IPS DF 6.9 (cell line): ENCODE measurements at places on chromosomes 2 and 18.

DNA sequence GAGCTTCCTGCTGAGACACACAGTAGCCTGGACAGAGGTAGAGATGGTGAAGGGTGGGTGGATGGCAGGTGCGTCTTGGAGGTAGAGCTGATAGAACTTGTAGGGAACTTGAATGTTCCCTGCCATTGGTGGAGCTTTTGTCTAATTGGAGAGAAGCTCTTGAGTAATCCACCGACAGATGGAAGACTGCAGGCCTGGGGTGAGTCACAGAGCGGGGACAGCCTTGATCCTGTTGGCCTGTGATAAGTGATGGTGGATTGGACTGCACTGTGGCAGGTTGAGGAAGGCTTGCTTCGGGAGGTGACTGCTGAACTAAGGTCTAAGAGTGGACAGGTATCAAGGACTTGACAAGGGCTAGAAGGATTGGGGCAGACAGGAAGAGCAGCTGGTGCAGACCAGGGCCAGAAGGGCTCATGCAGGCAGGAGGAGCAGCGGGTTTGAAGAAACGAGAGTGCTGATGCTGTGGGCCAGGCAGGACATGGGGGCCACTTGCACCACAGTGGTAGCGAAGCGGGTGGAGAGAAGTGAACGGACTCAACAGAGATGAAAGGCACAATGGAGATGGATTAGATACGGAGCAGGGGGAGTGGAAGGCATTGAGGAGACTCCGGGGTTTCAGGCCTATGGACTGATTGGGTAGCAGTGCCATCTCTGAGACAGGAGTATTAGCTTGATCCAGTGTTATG, 16.3 kb downstream of the CABLES1 start:
- no peak for DNase-seq

GRCh38 chr2:76050196-76050595, 339.5 kb upstream of the GCFC2 start:
- DNase-seq = peak; percentile 2

DNA sequence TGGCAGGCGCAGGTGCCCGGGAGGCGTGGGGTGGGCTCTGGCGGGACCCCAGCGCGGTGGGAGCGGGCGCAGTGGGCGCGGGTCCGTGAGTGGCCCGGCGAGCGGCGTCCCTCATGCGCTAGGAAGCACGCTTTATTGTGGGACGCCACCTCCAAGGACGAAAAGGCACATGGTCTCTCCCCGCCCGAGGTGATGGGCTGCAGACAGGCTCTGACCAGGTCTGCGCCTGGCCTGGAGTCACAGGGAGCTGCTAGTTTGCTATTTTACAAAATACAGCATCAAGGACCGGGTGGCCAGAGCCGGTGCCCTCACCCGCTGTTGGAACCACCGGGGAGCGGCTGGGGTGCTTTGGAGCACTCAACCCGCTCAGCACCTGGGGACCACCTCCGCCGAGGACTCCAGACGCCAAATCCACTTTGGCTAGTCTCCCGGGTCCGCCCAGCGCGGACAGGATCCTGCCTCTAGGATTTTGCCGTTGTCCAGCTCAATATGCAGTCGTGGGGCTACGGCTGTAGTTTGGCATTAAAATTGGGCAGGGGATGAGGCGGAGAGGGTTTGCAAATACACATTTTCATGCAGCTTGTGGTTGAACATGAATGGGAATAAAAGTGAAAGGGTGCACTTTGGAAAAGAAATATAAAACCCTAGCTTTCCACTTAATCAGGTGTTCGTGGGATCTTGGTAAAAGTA, 65.4 kb downstream of the LRRFIP1 start:
- no peak for DNase-seq

DNA sequence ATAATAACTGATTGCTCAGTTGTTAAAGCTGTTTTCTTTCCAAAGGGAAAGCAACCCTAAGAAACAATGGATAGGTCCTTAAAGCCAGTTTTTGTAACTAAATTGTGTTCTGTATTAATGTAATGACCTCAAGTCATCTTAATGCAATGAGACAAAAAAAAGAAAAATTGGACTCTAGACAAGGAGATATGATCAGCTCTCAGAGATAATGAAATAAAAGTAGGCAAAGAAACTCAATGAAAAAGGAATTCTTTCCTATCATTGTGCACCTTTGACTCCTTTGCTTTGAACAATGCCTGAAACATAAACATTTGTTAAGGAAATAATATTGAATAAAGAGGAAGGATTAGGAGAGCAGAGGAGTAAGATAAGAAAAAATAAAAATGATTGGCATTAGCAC, 86.1 kb downstream of the RIT2 start:
- DNase-seq = no peak

- no peak for DNase-seq
Measured at GRCh38 chr2:11527001-11527400, 6.8 kb upstream of the GREB1 start.
